Hematopoietic multipotent progenitor cell treated with erythropoietin and hydrocortisone succinate and interleukin-3 and kit ligand, for 8 days (in vitro differentiated cells): ENCODE measurements at places on chromosomes 5 and 9.

GRCh38 chr9:27572566-27572917 lies 739 bp downstream of the C9orf72 start:
- peak; percentile 63 for DNase-seq

GRCh38 chr5:15334551-15335266 lies 165.3 kb upstream of the FBXL7 start:
- no peak for DNase-seq

DNA sequence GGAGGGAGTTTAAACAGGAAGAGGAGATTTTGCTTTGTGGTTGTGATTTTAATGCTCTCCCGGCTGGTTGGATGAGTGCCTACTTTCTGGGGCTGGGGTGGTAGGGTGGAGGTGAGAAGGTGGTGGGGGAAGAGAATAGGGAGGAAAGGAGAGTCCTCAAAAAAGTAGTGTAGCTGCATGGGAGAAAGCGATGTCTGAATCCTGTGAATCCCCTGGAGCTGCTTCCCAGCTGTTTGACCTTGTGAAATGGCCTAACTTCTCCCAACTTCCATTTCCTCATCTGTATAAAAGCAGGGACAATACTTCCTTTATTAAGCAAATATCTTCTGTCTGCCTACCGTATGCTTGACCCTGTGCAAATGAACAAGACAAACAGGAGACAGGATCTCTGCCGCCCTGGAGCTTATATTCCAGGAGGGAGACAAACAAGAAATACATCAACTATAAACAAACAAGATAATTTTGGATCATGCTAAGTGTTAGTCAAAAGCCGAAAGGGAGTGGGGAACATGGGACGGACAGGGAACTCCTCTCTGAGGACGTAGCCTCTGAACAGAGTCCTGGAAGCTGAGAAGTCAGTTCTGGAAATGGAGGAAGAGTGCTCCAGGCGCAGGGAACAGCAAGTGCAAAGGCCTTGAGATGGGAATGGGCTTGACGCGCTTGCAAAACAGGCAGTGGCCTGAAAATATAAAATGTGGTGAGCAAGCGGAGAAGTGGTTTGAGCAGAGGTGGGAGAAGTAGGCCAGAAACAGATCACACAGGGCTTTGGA lies 103.5 kb downstream of the SPRY4 start:
- no peak for DNase-seq

- no peak for DNase-seq
Observed at GRCh38 chr9:76957258-76957657, 51.3 kb upstream of the PRUNE2 start.

- DNase-seq = no peak
Observed at GRCh38 chr5:60178101-60178500, 284.6 kb upstream of the PDE4D start.

DNA sequence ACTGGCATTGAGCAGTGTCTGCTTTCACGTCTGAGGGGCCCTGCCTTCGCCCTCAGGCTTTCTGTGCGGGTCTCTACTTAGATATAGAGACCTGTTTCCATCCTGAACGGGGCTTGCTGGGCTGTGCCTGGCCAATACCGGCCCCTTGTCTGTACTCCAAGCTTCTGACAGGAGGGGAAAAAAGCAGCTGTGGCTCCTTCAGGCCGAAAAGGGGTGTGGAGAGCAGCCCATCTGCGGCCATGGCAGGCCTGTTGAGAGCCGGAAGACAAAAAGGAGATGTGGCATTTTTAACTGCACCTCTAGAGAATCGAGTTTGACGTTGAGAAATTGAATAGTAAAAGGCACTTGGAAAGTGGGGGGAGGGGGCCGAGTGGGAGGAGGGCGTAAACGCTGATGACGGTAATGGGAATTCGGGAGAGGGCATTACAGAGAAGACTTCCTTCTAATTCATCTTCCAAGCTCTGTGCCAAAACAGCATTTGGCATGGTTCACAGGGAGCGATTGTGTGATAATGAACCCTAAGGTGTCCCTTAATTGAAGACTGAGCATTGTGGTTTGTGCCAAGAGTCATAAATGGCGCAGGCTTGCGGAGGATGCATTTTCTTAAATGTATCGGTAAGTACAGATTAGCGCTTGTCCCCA lies 25.1 kb upstream of the PRDM12 start:
- no peak for DNase-seq

DNA sequence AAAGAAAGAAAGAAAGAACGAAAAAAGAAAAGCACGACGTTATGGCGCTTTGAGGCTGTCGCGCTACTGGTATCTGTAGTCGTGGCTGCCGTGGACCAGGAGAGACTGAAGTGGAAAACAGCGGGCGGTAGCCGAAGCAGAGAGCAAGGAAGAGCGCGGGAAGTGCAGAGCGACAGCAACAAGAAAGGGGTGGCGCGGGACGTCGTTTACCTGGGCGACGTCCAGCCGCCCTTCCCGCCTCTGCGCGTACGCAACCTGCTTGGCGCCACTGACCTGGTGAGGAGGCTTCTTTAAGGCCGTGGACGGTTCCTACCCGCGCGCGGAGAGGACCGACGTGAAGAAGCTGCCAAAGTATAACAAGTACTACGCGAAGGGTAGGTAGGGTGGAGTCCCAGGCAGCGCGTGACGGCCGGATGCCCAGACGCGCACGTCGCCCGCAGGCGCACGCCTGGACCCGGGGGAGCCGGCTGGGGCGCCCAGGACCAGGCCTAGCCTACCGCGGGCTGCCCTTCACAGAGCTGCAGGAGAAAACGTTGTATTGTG lies 15.4 kb downstream of the CCL28 start:
- peak; percentile 68 for DNase-seq

- no peak for DNase-seq
Observed at GRCh38 chr5:61680247-61680646, 348.2 kb downstream of the ZSWIM6 start.

DNA sequence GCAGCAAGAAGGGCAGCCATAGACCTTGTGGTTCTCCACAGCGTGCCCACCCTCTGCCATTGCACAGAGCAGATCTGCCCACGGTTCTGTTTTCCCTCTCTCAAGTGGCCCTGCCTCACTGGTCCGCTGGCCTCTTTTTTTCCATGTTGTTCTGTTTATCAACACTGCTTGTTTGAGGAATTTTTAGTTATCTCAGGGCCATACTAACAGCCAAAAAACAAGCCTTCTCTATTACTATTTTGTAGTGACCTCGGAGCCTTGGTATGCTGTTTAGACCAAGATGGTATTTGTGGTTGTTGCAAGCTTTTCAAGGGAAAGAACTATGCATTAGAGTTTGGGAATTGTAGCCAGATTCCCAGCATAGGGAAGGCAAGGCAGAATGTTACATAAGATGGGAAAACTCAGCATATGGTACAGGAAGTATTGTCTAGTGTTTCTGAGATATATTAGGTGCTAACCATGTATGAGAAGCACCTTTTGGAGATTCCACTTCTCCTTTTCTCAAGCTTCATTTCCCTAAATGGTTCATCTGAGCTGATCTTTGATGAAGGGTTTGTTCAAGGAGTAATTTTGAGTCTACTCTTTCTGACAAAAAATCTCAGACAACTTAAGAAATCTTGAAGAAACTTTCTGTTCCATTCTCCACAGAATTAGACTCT lies 54.3 kb downstream of the NUP214 start:
- DNase-seq = no peak

GRCh38 chr5:168308976-168309598 lies 17.6 kb downstream of the WWC1 start:
- no peak for DNase-seq

- no peak for DNase-seq
Observed at GRCh38 chr5:23089286-23089685, 236.1 kb upstream of the CDH12 start.

DNA sequence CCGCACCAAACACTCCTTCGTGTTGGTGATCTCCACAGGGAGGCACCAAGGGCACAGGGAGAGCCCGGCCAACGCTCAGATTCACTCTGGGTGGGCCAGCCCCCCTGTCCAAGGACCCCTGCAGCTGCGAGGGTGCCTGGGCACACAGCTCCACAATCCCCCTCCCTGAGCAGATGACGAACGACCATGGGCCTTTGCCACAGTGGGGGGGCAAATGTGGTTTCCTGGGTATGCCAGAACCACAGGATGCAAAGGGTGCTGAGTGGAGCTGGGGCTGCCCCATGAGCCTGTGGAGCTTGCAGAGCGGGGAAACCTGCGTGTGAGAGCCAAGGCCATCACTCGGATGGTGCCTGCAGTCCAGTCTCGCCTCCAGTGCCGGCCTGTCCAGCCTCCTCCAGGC lies 31.0 kb downstream of the LPCAT1 start:
- no peak for DNase-seq

DNA sequence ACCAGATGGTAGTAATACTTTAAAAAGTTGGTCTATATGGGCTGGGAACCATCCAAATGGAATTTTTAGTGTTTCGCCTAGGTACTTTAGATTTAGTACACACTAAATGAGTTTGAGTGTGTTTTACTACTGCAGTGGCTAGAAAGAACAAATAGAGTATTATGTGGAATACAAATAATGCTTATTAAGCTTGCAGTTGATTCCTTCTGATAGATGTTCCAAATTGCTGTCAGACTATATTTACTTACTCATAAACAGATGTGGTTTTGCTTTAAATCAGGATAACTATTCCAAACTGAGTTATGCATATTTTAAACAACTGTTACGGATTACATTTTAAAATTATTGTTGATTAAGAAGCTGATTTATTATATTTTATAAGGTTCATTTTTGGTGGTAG lies 103.3 kb downstream of the ZSWIM6 start:
- no peak for DNase-seq

DNA sequence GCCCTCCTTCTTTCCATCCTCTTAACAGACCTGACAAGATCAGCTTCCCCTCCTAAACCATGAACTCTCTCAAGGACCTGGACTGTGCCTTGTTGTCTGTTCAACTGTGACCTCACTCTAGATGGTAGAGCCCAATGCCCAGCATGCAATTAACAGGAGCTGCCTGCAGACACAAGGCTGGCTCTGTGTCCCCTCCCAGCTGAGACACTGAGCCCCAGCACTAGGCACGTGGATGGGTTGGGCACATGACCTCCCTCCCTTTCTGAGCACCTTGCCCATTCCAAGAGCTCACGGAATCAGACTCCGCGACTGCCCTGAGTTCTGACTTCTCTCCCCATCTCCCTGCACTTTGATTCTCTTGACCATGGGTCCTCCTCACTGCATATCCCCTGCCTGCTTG lies 93.5 kb upstream of the LRRTM2 start:
- no peak for DNase-seq

- peak; percentile 79 for DNase-seq
Observed at GRCh38 chr5:95664204-95664786, 17.7 kb downstream of the RFESD start.

DNA sequence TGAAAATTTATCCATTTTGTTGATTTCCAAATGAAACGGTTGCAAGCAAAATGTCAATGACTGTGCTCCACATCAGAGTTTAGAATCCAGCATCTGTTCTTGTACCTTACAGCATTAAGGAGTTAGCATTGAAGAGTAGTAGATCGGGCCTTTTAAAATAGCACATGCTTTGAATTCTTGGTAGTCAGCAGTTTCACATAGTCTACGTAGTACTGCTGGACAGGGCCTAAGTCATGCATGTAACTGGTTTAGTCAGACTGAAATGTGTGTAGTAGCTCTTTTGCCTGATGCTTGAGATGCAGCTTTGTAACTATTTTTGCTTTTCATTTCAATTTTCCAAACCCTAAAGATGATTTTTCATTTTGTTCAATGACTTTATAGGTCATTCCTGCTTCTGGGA lies 19.8 kb downstream of the LECT2 start:
- no peak for DNase-seq

DNA sequence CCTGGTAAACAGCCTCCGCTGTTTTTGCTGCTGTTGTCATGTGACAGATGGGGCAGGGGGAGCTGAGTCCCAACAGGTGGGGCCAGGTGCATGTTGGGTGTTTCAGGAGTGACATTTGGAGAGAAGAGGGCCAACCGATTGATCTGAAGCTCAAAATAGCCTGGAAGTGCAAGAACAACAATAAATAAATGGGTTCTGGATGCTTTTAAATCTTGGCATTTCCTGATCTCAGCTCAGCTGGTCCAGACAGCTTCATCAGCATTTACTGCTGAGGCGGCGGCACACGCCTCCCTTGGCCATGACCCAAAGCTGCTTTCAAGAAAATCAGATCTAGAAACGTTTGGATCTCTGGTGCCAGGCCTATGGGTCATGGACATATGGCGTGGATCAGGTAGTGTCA lies 70.5 kb downstream of the PPARGC1B start:
- no peak for DNase-seq

DNA sequence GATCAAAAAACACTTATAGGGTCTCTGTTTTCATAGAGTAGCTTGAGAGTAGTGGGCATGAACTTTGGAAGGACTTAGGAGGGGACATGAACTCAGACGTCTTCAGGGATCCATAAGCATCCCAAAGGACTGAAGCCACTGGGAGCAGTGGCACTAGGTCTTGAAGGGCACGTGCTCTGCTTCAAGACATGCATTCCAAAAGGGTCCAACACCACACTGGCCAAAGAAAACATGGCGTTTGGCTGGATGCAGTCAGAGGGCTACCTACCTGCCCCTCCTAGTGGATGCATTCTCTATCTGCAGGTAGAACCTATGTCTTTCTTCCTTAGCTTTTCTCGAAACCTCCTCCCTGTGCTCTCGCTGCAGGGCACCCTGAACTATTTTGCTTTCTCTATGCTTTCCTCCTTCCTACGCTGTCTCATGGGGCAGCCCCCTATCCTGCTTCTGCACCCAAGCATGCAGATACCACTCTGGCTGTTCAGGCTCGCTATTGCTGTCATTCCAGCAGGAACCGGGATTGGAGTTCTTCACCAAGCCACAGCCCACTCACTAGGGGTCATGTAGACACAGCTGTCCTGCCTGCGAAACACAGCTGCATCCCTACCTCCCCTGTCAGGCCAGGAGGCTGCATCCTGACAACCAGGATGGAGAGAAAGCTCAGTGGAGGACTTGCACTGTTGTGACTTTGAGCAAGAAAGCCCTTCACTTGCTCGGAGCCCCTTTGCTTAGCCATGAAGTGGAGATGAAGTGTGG lies 11.9 kb downstream of the FAM240B start:
- no peak for DNase-seq

DNA sequence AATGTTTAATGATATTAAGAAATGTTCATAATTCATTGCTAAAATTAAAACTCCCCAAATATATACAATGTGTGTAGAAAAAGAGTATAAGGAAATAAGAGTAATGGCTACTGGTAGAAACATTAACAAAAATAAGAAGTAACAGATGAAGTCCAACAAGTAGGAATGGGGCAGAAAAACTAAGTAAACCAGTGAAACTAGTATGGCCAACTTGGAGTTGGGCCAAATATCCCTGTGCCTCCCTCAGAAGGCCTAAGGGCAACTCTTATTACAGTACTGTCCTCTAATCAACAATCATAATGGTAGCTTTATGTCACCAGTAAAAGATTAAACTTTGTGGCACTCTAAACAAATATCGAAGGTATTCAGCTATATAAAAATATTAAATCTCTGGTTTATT lies 93.5 kb downstream of the SSBP2 start:
- no peak for DNase-seq

GRCh38 chr5:135691044-135691443 lies 112.3 kb upstream of the CXCL14 start:
- DNase-seq = no peak
